LHCN-M2 (cell line): ENCODE measurements at places on chromosomes 6 and 20. TPM values are rescaled to one million over a fixed set of nuclear protein-coding genes. Genes with fewer than 3 reads are reported as not detected.

GRCh38 chr6:52407467-52407866 is 12.7 kb upstream of the EFHC1 start:
- DNase-seq, result peak; percentile 59

DNA sequence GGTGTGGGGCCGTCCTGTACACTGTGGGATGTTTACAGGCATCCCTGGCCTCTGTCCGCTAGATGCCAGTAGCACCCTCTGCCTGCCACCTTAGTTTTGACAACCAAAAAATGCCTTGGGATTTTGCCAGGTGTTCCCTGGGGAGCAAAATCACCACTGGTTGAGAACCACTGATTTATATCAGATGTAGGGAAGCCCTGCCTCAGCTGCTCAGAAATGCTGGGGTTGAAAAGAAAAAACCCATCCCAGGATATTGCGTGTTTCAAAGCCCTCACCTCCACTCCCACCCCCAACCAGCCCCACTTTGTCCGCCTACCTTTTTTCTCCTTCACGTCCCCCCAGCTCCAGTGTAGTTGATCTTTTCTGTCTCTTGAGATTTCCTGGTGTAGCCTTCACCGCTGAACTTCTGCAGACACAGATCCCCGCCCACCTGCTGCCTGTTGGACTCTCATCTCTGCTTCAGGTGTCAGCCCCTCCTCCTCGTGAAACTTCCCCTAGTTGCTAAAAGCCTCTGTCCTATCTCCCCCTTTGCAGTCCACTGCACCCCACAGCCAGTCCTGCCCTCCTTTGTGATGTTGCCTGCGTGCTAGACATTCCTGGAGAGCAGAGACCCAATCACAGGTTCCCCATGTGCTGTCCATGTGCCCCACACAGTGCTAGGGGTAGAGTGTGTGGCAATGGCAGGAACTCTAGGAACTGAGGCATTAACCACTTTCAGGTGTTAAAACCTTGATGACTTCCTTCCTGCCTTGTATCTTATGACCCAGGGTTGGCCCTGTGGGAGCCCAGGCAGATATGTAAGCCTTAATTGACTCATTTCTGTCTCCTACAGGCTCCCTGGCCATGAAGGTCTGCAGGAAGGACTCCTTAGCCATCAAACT is 98.9 kb downstream of the TBC1D7 start:
- peak; percentile 20 for DNase-seq

GRCh38 chr20:53857723-53858236 is 212.6 kb downstream of the BCAS1 start:
- DNase-seq, result no peak

- DNase-seq, result no peak
Measured at GRCh38 chr6:73800997-73801396, 105.0 kb downstream of the CD109 start.

DNA sequence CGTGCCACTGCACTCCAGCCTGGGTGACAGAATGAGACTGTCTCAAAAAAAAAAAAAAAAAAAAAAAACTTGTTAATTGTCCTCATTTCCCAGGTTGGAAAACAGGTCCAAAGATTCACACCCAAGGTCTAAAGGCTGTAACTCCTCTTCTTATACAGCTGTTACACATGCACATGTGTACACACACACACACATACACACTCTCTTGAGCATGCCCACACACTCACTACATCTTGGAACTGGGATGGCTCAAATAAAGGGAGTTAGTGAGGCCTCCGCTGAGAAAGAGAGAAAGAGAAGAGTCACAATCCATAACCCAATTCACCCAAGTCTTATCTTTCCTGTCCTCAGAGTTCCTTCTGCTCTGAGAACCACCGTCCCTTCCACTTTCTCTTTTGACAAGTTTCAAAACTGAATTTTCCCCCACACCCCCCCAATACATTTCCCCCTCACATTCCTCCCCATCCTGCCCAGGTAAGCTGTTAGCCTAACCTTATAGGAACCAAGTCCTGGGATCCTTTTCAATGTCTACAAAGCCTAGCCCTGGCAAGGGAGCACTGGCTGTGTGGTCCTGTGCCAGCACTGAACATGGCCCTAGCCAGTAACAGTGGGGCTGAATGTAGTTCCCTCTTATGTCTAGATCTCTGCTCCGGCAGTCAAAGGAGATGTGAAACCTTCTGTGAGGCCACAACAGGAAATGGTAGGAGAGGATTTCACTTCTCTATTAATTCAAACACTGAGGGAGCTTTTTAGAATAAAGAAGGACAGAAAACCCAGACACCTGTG is 3.2 kb upstream of the HLA-DMB start:
- no peak for DNase-seq

DNA sequence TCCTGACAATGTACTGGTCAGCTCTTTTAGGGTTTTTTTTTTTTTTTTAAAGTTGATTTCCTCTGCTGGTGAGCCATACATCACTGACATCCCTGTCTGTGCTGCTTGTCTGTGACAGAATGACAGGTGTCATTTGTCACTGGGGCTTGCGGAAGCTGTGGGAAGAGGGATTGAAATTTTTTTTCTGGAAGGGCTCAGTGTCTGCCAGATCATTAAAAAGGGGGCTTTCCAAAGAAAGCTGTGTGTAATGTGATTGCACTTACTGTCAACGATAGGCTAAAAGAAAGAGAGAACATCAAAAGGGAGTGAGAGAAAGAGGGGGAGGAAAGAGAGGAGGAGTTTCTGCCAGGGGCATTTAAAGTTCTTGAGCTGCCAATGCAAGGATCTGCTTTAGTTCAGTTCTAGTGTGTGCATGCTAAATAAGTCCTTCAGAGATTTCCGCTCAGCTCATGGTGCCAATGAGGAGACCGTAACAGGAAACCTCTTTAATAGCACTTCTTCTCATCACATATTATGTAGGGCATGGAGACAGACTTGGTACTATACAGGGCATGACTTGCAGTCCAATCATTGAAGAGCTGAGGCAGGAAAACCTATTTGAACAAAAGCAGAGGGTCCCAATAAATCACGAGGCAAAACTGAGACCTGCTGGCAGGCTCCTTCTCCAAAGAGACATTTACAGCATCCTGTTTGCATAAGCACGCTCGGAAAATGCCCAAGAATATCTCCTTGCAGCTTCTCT is 177.2 kb downstream of the TSHZ2 start:
- DNase-seq, result no peak

Gene MTRF1L
- total RNA-seq, result 21.1 and 24.1 TPM in 2 replicates

GRCh38 chr6:45812922-45813321 is 202.7 kb downstream of the CLIC5 start:
- no peak for DNase-seq

DNA sequence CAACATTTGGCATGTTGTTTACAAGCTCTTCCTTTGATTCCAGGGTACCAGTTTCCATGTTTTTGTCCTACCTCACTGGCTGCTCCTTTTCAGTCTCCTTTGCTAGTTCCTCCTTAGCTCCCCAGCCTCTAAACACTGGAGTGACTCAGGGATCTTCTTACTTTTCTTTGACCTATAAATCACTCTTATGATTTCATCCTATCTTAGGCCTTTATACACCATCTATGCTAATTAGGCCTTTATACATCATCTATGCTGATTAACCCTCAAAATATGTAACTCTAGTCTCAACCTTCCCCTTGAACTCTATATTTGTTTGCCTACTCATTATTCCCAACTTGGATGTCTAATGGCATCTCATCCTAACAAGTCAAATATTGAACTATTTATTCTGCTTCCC is 9.5 kb downstream of the TMEM30A start:
- peak; percentile 85 for DNase-seq

DNA sequence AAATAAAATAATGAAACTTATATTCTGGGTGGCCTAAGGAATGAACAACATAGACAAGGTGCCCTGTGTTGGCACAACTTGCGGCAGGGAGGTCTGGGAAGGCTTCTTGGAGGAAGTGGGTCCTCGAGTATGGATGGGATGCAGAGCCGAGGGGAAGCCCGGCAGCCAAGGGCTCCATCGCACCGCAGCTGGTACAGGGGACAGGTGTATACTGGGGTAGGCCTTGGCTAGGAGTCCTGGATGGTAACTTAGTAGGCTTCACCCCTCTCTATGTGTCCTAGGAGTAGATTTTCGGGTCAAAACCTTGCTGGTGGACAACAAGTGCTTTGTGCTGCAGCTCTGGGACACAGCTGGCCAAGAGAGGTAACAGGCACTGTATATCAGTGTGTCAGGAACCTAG is 28.0 kb downstream of the RAB44 start:
- no peak for DNase-seq

DNA sequence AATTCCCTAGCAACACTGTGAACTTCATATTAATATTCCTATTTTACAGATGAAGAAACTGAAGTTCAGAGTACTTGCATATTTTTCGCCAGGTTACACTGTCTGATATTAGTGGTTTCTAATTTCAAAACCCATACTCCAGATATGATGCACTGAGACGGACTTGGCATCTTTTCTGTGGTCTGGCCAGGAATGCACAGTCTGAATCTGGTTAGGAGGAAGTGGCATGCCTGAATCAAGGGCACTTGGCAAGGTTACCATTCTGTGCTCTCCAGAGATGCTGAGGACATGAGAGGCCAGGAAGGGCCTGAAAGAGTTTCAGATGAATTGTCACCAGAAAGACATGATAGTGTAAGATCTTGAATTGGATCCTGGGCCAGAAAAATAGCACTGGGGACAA is 150.1 kb downstream of the HAO1 start:
- peak; percentile 85 for DNase-seq

DNA sequence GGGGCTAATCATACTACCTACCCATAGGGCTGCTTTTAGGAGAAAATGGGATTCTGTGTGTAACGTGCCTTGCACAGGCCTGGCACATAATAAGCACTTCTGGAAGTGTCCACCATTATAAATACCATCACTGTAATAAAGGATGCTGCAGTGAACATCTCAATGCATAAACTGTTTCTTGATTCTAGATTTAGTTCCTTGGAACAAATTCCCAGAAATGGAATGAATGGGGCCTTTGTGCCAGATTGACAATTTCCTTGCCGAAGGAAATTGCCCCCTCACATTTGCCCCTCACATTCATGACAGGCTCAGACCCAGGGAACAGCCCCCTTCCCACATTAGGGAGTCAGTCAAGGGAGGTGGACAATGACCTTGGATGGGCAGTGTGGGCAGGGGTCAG is 29.2 kb downstream of the BPIFB4 start:
- DNase-seq, result no peak

GRCh38 chr6:168992446-168993144 is 261.1 kb downstream of the THBS2 start:
- DNase-seq, result no peak

GRCh38 chr6:134240665-134241431 is 77.1 kb downstream of the SGK1 start:
- DNase-seq, result no peak

GRCh38 chr6:111850295-111850937 is 22.8 kb downstream of the FYN start:
- DNase-seq, result no peak

DNA sequence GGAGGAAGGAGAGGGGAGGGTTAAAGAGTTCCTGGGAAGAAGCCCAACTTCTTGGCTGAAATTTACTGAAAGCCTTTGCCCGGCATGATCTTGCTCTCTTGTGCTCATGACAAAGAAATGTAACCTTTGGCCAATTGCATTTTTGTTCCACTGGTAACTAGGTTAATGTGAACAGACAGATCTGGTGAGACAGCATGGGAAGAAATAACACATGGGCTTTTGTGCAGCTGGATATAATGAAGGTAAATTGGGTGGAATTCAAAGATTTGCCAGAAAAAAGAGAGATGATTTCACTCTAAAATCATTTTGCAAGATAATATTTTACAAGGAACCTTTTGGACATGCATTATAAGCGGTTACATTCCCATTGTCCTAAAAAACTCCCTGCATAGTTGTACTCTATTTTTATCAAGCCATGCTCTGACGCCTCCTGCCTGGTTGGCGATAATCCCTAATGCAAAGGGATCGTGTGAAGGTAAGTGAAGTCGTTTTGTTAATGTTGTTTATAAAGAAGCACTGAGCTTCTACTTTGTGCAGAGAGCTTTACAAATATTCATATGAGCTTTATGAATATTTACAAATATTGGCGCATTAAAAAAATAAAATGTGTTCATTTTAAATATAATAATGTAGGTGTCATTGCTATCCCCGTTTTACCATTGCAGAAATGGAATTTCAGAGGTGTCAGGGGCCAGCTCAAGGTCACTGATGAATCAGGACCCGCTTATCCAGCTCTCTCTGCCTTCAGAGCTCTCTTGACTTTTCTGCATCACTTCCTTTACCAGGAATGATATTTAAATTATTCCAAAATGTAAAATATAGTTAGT is 161.3 kb upstream of the AGPAT4 start:
- DNase-seq, result peak; percentile 86

Gene CST4
- total RNA-seq, result not detected in 2 replicates

- peak; percentile 56 for DNase-seq
Measured at GRCh38 chr6:138844192-138844591, 48.3 kb downstream of the ECT2L start.

DNA sequence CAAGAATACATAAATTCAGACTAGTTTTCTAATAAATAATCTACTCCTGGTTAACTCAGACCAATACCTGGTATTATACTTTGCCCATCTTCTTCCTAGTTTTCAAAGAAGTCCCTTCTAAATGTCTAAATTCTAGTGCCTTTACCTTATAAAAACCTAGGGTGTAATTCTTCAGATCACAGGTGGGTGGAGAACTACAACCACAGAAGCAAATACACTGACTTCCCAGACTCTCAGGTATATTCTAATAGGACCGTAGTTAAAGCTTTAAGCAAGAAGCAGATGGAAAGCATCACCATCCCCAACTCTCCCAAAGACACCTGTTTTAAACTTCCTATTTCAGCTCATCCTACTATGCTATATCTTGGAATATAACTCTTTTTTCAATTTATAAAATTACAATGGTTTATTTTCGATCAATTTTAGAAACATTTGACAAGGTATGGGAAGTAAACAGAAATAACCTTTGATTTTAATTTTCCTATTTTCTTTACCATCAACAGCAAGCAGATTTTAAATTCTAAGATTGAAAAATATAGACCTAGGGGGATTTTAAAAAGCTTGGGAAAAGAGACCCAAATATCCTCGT is 15.8 kb downstream of the MAN1A1 start:
- no peak for DNase-seq

GRCh38 chr20:57190536-57191264 is 75.7 kb downstream of the BMP7 start:
- no peak for DNase-seq

DNA sequence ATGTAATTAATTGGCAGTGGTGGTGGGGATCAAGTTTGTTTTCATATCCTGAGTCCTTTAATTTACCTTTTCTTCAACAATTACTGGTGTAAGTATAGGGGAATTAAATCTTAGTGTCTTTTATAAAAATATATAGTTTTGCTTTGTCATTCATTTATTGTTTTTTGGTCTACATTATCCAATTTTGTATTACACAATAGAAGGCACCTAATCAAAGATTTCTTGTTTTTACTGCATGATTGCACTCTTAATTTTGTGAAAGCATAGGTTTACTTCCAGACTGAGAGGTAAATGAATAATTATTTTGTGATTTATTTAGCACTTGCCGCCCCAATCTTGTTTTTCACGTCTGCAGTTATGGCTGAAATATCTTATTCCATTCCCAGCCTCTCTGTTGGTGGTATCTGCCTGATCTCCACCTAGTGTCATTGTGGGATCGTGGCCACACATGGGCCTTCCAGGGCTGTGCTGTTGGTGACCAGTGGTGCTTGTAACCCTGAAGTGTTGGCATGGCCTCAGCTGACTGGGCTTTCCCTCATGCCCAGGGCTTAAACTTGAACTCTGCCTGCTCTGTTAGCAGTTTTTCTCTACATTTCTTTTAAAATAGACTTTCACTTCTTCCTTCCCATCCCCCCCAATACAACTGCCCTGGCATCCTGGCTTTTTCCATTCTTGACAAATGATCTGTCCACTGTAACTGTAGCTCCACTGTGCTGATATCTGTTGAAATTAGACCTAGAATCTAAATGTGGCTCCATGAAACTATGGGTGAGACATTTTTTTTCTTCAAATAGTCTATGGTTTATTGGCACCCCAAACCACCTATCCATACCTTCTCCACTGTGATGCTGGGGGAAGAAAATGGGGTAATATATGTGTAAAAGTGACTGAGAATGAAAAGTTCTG is 24.8 kb downstream of the E2F3 start:
- DNase-seq, result no peak

Gene GPX5
- not detected in 2 replicates for total RNA-seq
